ENCODE measurements at places on chromosomes 2 and 18.

DNA sequence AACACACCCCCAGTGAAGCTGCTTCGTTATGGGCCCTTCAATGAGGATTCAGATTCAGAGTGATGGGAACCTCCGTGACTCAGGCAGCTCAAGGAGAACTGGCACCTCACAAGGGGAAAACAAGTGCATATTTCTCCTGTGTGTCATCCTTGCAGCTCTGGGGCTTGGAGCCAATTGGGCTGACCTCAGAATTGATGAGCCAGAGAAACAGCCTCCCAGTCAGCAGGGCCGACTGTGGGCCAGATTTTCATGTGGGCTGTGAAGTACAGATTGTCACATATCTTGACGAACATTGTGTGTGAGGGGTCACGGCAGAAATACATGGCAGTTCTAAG is 189.6 kb upstream of the SP5 start:
- DNase-seq = no peak

DNA sequence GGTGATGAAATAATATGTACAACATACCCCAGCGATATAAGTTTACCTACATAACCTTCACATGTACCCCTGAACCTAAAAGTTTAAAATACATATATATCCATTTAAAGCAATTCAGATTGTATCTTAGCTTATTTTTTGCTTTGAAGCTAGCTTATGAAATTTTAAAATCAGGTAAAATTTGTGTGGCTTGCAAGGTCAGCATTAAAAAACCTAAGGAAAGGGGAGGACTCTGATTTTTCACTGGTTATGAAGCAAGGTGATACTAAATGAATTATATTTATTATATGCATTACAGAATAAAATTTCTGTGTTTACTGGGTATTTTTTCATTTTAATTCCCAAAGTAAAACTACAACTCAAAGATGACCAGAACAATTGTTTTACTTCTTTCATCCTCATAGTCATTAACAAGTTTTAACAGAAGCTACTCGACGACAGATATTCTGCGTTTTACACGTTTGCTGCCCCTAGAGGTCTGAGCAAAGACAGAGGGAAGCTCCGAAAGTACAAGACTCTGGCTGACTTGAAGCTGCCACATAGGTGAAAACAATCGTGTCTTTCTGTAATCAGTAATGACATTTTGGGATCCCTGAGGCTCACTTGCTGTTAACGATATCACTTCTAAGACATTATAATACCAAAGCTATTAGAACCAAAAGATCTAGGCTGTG is 17.1 kb downstream of the PKP4 start:
- DNase-seq = no peak

- no peak for DNase-seq
Measured at GRCh38 chr2:73031725-73032701, 39.5 kb downstream of the SFXN5 start.

DNA sequence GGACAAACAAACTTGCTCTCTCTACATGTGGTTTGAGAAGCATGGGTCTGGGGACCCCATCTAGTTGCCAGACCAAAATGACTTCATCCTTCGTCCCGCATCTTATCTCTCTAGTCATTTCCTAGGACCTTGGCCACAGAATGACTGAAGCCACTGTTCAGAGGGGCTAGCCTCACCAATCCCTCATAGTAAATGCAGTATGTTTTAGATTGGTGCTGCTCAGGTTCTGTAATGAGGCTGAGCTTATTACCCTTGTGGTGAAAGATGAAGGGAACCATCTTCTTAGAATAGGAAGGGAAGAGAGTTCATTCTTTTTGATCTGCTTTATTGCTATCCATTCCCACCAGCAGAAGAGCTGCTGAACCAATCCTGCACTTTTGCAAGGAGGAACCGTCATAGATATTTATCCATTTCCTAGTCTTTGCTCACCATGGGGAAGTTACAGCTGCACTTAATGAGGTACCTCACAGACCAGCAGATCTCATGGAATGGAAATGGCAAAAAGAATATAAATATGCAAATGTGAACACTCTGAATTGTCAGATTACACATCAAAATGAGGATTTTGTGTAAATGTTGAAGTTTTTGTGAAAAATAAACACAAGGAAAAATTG is 436.7 kb downstream of the LPIN1 start:
- DNase-seq = no peak

DNA sequence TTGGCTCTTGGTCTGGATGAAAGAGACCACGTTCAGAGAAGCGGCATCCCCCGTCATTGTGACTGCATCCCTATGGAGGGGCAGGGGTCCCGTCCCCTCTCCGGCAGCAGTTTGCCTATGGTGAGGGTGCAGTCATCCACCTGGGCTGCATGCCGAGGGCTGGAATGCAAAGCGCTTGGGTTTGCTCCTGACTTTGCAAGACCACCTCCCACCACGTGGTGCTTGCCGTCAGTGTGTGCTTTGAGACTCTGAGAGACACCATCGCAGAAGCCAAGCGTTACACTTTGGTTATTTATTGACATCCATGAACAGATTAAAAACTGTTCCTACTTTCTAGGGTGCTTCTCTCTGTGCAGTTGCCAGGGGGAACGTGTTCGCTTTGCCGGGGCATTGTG is 59.5 kb downstream of the SH3RF3 start:
- no peak for DNase-seq

- no peak for DNase-seq
Measured at GRCh38 chr2:119264781-119265692, 41.4 kb downstream of the STEAP3 start.

- DNase-seq = no peak
Measured at GRCh38 chr2:239598011-239598731, 197.4 kb upstream of the HDAC4 start.

GRCh38 chr18:3466045-3466444 is 16.1 kb downstream of the TGIF1 start:
- DNase-seq = no peak

GRCh38 chr2:147293991-147294824 is 550.6 kb upstream of the ACVR2A start:
- DNase-seq = no peak

- no peak for DNase-seq
Measured at GRCh38 chr18:7273301-7273921, 42.5 kb downstream of the LRRC30 start.

DNA sequence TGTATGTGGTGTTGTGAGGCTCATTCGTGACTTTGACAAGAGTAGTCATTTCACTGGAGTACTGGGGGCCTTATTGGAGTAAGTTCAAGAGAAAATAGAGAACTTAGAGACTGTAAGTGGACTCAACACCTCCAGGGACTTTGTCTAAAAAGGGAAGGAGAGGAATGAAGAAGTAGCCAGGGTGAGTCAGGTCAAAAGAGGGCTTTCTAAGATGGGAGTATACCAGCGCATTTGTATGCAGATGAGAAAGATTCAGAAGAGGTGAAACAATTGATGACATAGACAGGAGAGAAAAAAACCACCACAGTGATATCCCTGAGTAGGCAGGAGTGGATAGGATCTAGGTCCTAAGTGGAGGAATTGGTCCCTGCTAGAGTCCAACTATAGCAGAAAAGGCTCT is 246.8 kb downstream of the IKZF2 start:
- no peak for DNase-seq

DNA sequence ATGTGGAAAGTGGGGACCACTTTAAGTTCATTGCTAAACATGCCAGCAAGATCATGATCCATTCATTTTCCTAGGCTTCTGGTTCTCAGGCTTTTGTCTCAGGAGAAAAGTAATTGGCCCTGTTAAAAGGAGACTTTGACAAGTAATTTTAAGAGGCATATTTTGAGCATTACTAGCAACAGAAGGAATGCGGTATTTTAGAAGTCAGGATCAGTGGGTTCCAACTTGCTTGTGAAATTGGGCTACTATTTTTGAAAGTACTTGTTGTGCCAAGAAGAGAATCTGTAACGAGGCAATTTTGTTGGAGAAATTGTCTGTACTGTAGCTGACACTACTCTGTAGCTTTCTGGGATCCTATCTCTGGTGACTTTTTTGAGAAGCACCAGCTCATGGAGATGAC is 59.4 kb downstream of the CERS6 start:
- no peak for DNase-seq

- no peak for DNase-seq
Measured at GRCh38 chr2:212730994-212731393, 192.4 kb upstream of the ERBB4 start.

- no peak for DNase-seq
Measured at GRCh38 chr2:231632559-231633142, 40.0 kb downstream of the TEX44 start.

DNA sequence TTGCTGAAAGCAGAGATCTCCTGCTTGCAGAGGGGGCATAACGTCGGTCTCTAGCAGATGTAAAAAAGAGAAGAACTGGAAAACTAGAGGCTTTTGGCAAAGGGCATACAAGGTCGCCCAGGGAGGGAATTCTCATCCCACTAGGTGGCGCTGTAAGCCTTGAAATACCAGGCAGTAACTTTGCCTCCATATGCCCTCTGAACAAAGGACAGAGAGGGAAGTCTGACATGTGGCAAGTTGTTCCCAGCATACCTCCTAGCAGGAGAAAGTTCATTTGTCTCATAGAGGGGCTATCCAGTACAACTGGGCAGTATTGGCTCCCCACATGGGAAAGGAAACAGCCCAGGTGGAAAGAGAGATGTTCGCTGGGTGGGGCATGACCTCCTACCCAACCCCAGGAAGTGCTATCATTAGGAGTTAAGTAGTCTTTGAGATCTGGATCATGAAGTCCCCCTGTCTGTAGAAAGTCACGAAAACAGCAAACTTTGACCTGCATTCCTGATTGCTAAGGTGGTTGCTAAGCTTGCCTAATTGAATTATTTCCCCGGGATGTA is 39.9 kb downstream of the STK17B start:
- DNase-seq = peak; percentile 10

DNA sequence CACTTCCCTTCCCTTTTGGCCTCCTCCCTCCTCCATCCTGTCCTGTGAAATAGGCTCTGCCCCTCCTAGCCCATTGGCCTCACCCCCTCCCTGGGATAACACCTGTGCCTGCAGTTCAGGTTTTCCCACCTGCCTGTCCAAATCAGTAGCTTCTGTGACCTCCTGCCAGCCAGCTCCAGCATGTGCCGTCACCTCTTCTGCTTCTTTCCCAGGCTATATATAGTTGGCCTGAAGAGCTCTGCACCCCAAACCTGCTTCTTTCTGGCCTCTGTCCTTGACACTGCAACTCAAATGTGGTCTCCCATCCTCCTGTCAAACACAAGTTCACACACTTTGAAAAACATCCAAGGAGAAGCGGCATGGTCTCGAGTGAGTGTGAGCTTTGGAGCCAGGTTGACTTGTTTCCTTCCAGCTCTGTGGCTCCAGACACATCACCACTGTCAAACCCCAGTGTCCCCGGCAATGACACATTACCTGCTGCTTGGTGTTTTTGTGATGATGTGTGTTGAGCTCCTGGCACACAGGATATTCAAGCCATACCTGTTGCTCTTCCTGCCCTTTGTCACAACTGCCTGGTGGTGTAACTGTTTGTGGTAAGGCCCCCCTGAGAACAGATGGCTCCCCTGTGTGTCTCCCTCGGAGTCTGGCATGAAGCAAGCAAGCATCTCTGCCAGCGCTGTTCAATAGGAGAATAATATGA is 143.6 kb upstream of the DAPL1 start:
- no peak for DNase-seq

GRCh38 chr2:52036024-52036423 is 1004.1 kb upstream of the NRXN1 start:
- no peak for DNase-seq

- DNase-seq = no peak
Measured at GRCh38 chr18:30175061-30175574, 867.4 kb downstream of the DSC3 start.

- DNase-seq = no peak
Measured at GRCh38 chr18:9365406-9365805, 30.8 kb downstream of the TWSG1 start.

DNA sequence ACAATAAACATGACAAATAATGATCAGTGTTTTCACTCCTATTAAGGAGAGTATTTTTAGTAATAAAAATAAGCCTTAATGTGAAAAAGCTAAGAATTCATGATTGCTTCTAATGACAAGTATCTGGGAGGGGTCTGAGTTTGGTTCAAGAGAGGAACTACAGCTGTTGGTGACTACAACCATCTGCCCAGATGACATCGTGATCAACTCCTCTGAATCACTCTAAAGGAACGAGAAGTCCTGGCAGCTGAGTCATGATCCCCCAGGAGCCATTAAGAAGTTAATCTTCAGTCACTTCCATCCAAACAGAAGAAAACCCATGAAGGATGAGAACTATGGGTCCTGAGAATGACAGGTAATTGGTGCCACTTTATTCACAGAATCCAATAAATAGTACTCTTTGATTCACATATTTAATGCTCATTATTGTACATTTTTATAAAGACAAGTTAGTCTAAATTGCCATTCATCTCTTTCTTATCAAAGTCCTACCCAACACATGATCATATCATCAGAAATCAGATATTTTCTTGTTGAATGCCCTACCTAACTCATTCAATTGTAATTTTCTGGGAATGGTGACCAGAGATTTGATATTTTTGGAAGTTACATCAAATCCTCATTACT is 6.8 kb downstream of the TFPI start:
- no peak for DNase-seq

GRCh38 chr2:118059919-118060478 is 28.3 kb upstream of the INSIG2 start:
- no peak for DNase-seq

DNA sequence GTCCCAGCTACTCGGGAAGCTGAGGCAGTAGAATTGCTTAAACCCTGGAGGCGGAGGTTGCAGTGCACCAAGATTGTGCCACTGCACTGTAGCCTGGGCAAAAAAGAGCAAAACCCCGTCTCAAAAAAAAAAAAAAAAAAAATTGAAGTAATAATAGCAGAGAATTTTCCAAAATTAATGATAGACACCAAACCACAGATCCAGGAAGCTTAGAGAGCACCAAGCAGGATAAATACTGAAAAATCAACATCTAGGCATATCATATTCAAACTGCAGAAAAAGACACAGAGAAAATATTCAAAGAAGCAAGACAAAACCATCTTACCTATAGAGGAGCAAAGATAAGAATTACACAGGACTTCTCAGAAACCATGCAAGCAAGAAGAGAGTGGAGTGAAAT is 33.5 kb downstream of the BUB1 start:
- DNase-seq = no peak

GRCh38 chr2:191620144-191620543 is 57.8 kb upstream of the NABP1 start:
- DNase-seq = no peak

GRCh38 chr18:53567929-53568574 is 656.4 kb downstream of the MBD2 start:
- DNase-seq = no peak

DNA sequence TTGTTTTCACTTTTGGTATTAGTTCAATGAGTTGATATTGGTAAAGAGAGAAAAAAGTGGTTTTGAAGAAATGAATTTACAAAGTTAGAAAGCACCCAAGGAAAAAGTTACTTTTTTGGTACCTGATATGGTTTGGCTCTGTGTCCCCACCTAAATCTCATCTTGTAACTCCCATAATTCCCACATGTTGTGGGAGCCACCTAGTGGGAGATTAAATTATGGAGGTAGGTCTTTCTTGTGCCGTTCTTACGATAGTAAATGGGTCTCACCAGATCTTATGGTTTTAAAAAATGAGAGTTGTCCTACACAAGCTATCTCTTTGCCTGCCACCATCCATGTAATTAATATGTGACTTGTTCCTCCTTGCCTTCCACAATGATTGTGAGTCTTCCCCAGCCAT is 965.6 kb upstream of the NRXN1 start:
- no peak for DNase-seq

GRCh38 chr18:421247-422155 is 79.0 kb downstream of the COLEC12 start:
- no peak for DNase-seq
